ENCODE measurements at places on chromosomes 3 and 15.

- no peak for DNase-seq
Observed at GRCh38 chr15:43285609-43286037, 18.9 kb upstream of the TGM5 start.

GRCh38 chr15:71251584-71252043 lies 136.3 kb downstream of the THSD4 start:
- DNase-seq: no peak

DNA sequence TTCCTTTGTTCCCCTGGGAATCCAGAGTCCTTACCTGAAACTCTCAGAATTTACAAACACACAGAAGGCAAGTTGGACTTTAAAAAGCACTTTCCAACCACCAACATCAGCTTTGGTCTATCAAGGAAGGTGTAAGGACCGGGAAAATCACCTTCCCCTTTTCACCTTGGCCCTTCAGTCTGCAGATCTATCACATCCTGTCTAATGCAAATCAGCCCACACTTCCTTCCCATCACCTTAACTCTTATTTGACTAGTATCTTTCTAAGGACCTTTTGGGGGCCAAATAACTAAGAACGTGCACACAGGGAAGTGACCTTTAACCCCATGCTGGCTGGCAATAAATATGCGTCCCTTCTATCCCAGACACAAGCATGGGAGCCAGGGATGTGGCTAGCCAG lies 320.6 kb downstream of the ARRDC4 start:
- no peak for DNase-seq

GRCh38 chr3:193894121-193894863 lies 241.7 kb upstream of the HES1 start:
- DNase-seq: no peak
